ENCODE measurements at places on chromosomes 13 and 19. TPM values are rescaled to one million over a fixed set of nuclear protein-coding genes. Genes with fewer than 3 reads are reported as not detected.

The ODAD3 gene
- polyA plus RNA-seq = not detected

The ZGLP1 gene
- 0.56 TPM for polyA plus RNA-seq

The RASA3 gene
- polyA plus RNA-seq = 123 TPM

The TBXA2R gene
- 7.6 TPM for polyA plus RNA-seq

The AKT2 gene
- polyA plus RNA-seq = 27.0 TPM

The MEGF8 gene
- 0.41 TPM for polyA plus RNA-seq

The PRKD2 gene
- polyA plus RNA-seq = 88.0 TPM

The SBK3 gene
- polyA plus RNA-seq = not detected

The KLF16 gene
- polyA plus RNA-seq = 0.92 TPM

The LGALS14 gene
- polyA plus RNA-seq = not detected

The ZNF43 gene
- polyA plus RNA-seq = 13.9 TPM

The CACNG7 gene
- not detected for polyA plus RNA-seq

The METTL21C gene
- not detected for polyA plus RNA-seq

The HCN2 gene
- polyA plus RNA-seq = not detected

The CNN1 gene
- polyA plus RNA-seq = not detected

The PROSER3 gene
- polyA plus RNA-seq = 8.3 TPM

The FLT1 gene
- not detected for polyA plus RNA-seq

The ATP4A gene
- not detected for polyA plus RNA-seq

The FXYD3 gene
- polyA plus RNA-seq = not detected

The ATP7B gene
- 0.18 TPM for polyA plus RNA-seq

The MYH14 gene
- not detected for polyA plus RNA-seq

The ARHGAP35 gene
- 12.2 TPM for polyA plus RNA-seq

The PCDH8 gene
- not detected for polyA plus RNA-seq

The NLRP9 gene
- polyA plus RNA-seq = not detected

The HSD17B14 gene
- polyA plus RNA-seq = 1.1 TPM

The ZNF256 gene
- 4.5 TPM for polyA plus RNA-seq

The DHDH gene
- polyA plus RNA-seq = 0.31 TPM

The JAK3 gene
- 84.0 TPM for polyA plus RNA-seq

The SLC15A1 gene
- polyA plus RNA-seq = not detected

The GAPDHS gene
- polyA plus RNA-seq = not detected

The NLRP5 gene
- not detected for polyA plus RNA-seq

The ZNF579 gene
- polyA plus RNA-seq = 0.35 TPM

The CCDC8 gene
- not detected for polyA plus RNA-seq

The ZBTB32 gene
- polyA plus RNA-seq = 0.77 TPM

The SLC8A2 gene
- polyA plus RNA-seq = not detected

The CYP4F2 gene
- polyA plus RNA-seq = not detected

The LACC1 gene
- 1.7 TPM for polyA plus RNA-seq

The MEIS3 gene
- polyA plus RNA-seq = not detected

The ACP7 gene
- polyA plus RNA-seq = 0.22 TPM
